ENCODE measurements at places on chromosomes 5 and 9. TPM values are rescaled to one million over a fixed set of nuclear protein-coding genes. Genes with fewer than 3 reads are reported as not detected.

DNA sequence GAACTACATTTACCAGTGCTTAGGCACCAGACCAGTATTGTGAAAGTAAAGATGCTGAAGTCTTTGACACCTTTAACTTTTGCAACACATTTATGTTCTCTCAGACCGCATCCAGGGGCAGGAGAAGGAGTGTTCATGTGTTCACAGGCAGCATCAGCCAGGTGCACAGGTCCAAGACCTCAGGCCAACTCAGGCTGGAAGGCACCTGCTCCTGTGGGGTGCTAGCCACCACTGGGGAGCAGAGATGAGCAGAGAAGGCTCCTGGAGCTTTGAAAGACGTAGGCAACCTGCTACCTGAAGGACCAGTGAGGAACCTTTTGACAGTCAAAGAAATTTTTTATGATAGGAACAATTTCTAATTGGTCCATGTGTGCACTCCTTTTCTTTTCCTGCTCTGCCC, 35.6 kb downstream of the DAPK1 start:
- DNase-seq: no peak

- no peak for DNase-seq
Observed at GRCh38 chr9:111871499-111871855, 25.1 kb upstream of the UGCG start.

- no peak for DNase-seq
Observed at GRCh38 chr9:92607088-92607487, 62.8 kb downstream of the IPPK start.

DNA sequence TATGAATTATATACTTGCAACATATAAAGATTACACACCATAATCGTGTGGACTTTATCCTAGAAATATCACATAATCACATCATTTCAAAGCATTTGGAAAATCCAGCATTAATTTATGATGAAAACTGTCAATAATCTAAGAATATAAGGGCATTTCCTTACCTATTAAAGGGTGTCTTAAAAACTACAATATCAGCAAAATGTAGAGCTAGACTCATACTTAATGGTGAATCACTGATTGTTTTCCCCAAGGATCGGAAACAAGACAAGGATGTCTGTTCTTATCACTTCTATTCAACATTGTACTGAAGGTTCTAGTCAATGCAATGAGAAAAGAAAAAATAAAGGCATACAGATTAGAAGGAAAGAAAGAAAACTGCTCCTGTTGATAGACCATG, 8.0 kb upstream of the SREK1 start:
- DNase-seq: no peak

- DNase-seq: no peak
Observed at GRCh38 chr5:31186672-31187267, 6.7 kb upstream of the CDH6 start.

DNA sequence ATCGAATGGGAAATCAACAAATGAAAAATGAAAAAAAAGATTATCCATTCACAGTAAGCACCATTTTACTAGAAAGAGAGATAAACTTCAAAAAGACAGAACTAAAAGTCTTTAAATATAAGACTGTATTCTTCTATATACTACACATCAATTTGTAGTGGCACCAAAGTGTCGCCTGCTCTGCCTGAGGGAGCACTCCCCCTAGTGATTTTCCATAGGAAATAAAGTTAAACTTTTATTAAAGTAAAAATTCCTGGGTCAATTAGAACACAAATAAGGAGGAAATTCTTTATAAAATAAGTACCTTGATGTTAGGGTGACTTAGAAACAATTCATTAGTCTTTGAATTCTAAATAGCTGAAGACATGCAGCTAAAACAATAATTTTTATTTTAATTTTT, 9.7 kb downstream of the RAD1 start:
- DNase-seq: no peak

DNA sequence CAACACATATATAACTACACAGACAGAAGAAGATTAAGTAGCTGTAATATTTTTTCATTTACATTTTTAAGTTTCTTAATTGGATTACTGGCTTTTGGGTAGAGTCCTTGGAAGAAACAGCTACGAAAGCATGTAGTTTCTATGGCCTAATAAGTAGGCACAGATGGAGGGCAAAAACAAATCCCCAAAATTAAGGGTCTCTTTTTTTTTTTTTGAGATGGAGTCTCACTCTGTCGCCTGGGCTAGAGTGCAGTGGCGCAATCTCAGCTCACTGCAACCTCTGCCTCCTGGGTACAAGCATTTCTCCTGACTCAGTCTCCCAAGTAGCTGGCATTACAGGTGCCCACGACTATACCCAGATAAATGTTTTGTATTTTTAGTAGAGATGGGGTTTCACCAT, 27.1 kb upstream of the MTMR12 start:
- DNase-seq: no peak

GRCh38 chr9:132602207-132602606, 19.8 kb downstream of the BARHL1 start:
- DNase-seq: no peak

- DNase-seq: no peak
Observed at GRCh38 chr9:98132806-98133631, 14.0 kb upstream of the TRIM14 start.

- DNase-seq: no peak
Observed at GRCh38 chr9:126615791-126616447, 2.2 kb downstream of the LMX1B start.

The SDHA gene
- 62.8 TPM for total RNA-seq

The MARCOL gene
- not detected for total RNA-seq

Measured in body of pancreas (tissue), 4 donors.